ENCODE measurements at places on chromosomes 5 and 9.

GRCh38 chr9:93084471-93084881 is 11.5 kb upstream of the CARD19 start:
- DNase-seq = no peak

- no peak for DNase-seq
These were observed 198.2 kb downstream of the SAXO1 start for GRCh38 chr9:18834740-18835361.

DNA sequence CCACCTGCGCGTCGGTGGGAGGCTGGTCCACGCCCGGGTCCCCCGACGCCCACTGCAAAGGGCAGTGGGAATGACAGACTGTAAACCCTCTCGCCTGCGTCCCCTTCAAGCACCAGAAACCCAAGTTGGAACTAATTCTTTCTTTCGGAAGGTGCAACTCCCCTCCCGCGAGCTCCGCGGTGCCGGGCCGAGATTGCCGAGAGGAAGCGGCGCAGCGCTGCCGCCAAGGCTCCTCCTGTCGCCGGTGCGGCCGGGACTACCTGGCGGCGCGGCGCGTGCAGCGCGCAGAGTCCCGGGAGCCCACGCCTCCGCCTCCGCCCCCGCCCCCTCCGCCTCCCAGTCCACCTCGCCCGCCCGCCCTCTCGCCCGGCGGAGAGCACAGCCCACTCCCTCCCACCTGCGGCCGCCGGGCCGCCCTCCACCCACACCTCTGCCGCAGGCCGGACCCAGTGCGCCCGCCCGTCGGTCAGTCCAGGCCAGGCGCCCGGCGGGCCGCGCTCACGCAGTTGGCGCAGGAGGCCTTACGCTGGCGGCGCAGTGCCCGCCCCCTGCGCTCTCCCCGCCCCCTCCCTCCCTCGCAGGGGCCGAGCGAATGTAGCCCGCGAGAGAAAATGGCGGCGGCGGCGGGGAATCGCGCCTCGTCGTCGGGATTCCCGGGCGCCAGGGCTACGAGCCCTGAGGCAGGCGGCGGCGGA is at the start of gene MAP3K1:
Gene MAP3K1 (plus strand): TSS at position 587 of the 695 bp plus-strand sequence. CDS start 25 bp downstream, at position 612.
- DNase-seq = no peak

GRCh38 chr5:103667068-103667467 is 104.5 kb upstream of the NUDT12 start:
- DNase-seq = no peak

GRCh38 chr9:36389590-36389989 is 10.5 kb downstream of the RNF38 start:
- no peak for DNase-seq

Measured in NCI-H1417 treated with DMSO at 0.1 percent for 48 hours (cell line).